ENCODE measurements at places on chromosomes 16 and 17. TPM values are rescaled to one million over a fixed set of nuclear protein-coding genes. Genes with fewer than 3 reads are reported as not detected.

Gene ZNF319
- total RNA-seq = 2.3 TPM

Gene ANKFN1
- not detected for total RNA-seq

Gene ACSM2A
- not detected for total RNA-seq

Gene SOST
- total RNA-seq = 0.09 TPM

Gene WBP2
- 24.1 TPM for total RNA-seq

Gene KCNH4
- not detected for total RNA-seq

Gene EPX
- total RNA-seq = not detected

Gene KIF2B
- not detected for total RNA-seq

Gene GAS7
- total RNA-seq = 22.2 TPM
